Fibroblast of lung (primary cell): ENCODE measurements at places on chromosomes 11 and 22. TPM values are rescaled to one million over a fixed set of nuclear protein-coding genes. Genes with fewer than 3 reads are reported as not detected.

DNA sequence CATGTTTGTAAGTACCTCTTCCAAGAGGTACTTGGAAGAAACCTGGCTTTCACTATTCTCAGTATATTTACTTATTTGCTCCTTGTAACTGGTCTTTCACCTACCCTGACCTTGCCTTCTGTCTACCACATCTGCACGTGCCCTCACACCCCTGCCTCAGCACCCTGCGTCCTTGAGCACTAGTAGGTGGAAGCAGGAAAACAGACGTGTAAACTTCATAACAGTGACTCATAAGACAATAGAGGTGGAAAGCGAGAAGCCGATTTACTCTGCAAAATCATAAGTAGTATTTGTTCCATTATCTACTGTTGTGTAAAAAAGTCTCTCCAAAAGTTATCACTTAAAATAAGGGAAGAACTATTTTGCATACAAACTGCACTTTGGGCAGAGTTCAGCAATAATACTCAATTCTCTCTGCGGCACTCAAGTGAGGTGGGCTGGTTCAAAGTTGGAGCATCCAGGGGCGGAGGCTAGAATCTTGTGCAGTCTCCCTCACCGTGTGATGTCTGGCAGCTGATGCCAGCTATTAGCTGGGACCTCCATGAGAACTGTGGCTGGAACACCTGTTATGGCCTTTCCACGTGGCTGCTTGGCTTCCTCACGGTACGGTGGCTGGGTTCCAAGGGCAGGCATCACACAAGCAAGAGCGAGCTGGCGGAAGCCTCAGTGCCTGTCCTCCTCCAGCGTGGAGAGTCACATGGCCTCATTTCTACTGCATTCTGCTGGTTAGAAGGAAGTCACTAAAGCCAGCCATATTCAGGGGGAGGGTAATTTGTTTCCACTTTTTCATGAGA is 30.4 kb downstream of the PACS1 start:
- H3K27me3 ChIP-seq, result no peaks in the 10 kb centered on the region
- H3K36me3 ChIP-seq, result no peaks in the 10 kb centered on the region
- no peak overlapping the region for H3K27ac ChIP-seq
- H3K4me3 ChIP-seq, result no peak overlapping the region

The MYEOV gene
- 1.2 TPM in 1 of 2 replicates, not detected in the other for total RNA-seq

- no peaks in the 10 kb centered on the region for H3K36me3 ChIP-seq
- no peak overlapping the region for H3K4me3 ChIP-seq
- no peaks in the 10 kb centered on the region for H3K27me3 ChIP-seq
These were observed 48.7 kb upstream of the BARX2 start for GRCh38 chr11:129326921-129327320.

DNA sequence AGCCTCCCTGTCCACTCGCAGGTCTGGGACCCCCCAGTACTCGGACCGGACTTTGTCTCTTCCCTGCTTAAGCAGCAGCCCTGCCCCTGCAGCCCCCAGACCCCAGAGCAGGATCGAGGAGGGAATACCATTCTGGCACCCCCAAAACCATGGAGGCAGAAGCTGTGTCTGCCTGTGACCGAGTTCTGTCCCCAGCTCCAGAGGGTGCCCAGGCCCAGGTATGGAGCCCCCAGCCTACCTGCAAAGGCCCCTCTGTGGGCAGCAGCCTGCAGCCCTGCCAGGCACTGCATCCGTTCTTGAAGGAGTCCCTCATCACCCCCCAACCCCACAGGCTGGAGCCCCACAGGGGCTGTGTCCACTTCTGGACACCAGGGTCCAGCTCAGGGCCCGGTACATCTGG is 163.8 kb downstream of the BRD1 start:
- H3K4me3 ChIP-seq, result no peak overlapping the region
- DNase-seq, result no peak
- H3K27me3 ChIP-seq, result no peaks in the 10 kb centered on the region

- no peaks in the 10 kb centered on the region for H3K4me1 ChIP-seq
- H3K36me3 ChIP-seq, result no peaks in the 10 kb centered on the region
- no peaks in the 10 kb centered on the region for H3K27me3 ChIP-seq
- no peak for DNase-seq
- no peak overlapping the region for H3K27ac ChIP-seq
These were observed 498.5 kb downstream of the NTM start for GRCh38 chr11:131868629-131869507.

The ASCL3 gene
- total RNA-seq, result not detected in 2 replicates

GRCh38 chr11:93822359-93822758 is 28.1 kb downstream of the VSTM5 start:
- H3K36me3 ChIP-seq, result no peaks in the 10 kb centered on the region
- no peaks in the 10 kb centered on the region for H3K27me3 ChIP-seq
- no peak overlapping the region for H3K27ac ChIP-seq
- no peak for DNase-seq
- H3K4me1 ChIP-seq, result no peaks in the 10 kb centered on the region

DNA sequence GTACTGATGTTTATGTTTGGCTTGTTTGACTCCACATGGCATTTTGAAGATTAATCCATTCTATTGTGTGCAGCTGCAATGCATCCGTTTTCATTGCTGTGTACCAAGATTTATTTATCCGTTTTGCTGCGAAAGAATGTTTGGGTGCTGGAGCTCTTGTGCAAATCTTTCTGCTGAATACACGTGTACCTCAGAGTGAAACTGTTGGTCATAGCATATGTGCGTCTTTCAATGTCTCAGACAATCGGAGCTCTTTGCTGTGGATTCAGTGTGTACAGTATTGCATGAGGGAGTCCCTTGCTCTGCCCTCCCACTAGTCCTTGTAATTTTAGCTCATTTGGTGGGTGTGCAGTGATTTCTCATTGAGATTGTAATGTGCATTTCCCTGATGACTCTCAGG is 545.4 kb downstream of the TBC1D22A start:
- DNase-seq, result no peak
- H3K27me3 ChIP-seq, result no peaks in the 10 kb centered on the region
- H3K36me3 ChIP-seq, result no peaks in the 10 kb centered on the region

DNA sequence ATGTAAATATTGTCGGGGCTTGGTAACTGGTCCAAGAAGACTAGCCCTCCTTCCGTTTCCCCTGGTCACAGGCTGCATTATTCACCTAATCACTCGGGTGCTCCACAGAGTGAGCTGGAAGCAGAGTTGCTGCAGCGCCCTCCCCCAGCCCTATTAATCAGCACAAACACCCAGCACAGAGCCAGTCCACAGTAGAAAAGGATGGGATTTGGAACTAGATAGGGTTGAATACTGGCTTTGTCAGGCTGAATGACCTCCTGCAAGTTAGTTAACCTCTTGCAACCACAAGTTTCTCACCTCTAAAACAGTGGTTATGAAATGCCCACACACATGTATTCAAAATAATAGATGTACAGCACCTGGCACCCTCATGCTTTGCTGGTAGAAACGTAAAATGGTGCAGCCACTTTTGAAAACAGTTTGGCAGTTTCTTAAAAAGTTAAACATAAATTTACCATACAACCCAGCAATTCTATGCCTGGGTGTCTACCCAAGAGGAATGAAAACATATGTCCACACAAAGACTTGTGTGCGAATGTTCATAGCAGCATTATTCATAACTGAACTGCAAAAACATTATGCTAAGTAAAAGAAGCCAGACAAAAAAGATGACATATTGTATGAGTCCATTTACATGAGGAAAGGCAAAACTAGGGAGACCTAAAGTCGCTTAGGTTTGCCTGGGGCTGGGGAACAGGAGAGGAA is 31.7 kb upstream of the APLP2 start:
- no peak overlapping the region for H3K27ac ChIP-seq
- H3K36me3 ChIP-seq, result no peaks in the 10 kb centered on the region
- H3K27me3 ChIP-seq, result no peaks in the 10 kb centered on the region
- H3K4me3 ChIP-seq, result no peak overlapping the region
- peak; percentile 81 for DNase-seq
- peaks cover 3% of the 10 kb centered on the region for H3K4me1 ChIP-seq

DNA sequence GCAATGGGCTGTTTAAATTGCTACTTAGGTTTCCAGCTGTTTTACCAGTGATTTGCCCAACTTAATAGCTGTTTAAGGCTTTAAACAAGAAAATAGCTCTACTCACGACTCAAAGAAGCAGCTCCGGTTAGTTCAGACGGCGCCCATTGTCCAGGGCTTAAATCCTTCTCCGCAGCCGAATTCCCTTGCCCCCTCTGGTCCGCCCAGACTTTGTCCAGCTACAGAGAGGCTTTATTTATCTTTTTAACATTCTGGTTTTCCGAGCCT is 20.9 kb upstream of the SCUBE1 start:
- no peak for DNase-seq
- H3K27ac ChIP-seq, result no peak overlapping the region
- H3K4me3 ChIP-seq, result no peak overlapping the region
- H3K4me1 ChIP-seq, result no peaks in the 10 kb centered on the region
- H3K27me3 ChIP-seq, result no peaks in the 10 kb centered on the region
- H3K36me3 ChIP-seq, result no peaks in the 10 kb centered on the region

The DGCR6 gene
- total RNA-seq, result 0.51 and 0.83 TPM in 2 replicates

The TH gene
- total RNA-seq, result 0.17 TPM in 1 of 2 replicates, not detected in the other

GRCh38 chr11:75996523-75997442 is 181.8 kb downstream of the UVRAG start:
- H3K4me3 ChIP-seq, result no peak overlapping the region
- DNase-seq, result peak; percentile 20
- H3K36me3 ChIP-seq, result no peaks in the 10 kb centered on the region
- no peaks in the 10 kb centered on the region for H3K4me1 ChIP-seq
- H3K27me3 ChIP-seq, result no peaks in the 10 kb centered on the region
- H3K27ac ChIP-seq, result no peak overlapping the region

GRCh38 chr11:68411501-68411991 is 49.0 kb upstream of the PPP6R3 start:
- peaks cover 2% of the 10 kb centered on the region for H3K36me3 ChIP-seq
- no peak for DNase-seq
- H3K4me1 ChIP-seq, result no peaks in the 10 kb centered on the region
- H3K4me3 ChIP-seq, result no peak overlapping the region
- H3K27me3 ChIP-seq, result no peaks in the 10 kb centered on the region

The KDM4E gene
- not detected in 2 replicates for total RNA-seq

The PRR33 gene
- total RNA-seq, result not detected in 2 replicates

DNA sequence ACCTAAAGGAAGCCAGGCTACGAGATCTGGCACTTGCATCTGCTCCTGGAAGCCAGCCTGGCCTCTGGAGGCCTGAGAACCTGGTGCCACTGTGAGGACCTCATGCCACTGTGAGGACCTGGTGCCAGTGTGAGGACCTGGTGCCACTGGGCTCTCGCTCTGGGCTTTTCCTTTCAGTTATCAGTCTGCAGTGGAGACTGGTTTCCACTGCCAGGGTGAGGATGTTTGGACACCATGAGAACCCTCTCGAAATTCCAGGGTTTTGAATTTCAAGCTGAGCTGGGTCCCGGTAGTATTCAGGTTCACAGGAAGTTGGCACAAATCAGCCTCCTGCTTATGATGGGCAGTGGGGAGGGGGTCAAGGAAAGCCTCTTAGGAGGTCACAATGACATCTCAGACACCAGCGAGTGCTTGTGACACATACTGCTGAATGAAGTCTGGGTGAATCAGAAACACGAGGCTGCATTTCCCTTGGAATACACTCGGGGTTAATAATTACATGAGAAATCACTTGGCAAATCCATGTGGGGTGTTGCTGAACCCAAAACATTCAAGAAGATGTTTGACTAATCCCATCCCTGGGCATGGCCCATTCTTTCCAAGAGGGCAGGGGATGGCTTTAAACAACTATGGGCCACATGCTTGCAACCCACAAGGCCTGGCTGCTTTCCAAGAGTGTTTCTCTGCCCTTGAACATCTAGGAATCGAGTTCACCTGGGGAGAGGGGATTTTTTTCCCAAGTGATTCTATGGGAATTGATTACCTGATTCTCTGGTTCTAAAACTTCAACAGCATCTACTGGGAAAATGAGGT is 60.2 kb downstream of the LINC01488 start:
- peak; percentile 8 for DNase-seq
- no peak overlapping the region for H3K4me3 ChIP-seq

The TOM1 gene
- total RNA-seq, result 28.0 and 30.9 TPM in 2 replicates

- peak; percentile 51 for DNase-seq
- H3K4me3 ChIP-seq, result no peak overlapping the region
- H3K27ac ChIP-seq, result no peak overlapping the region
- no peaks in the 10 kb centered on the region for H3K27me3 ChIP-seq
- H3K4me1 ChIP-seq, result peaks cover 2% of the 10 kb centered on the region
These were observed 42.9 kb downstream of the CTNND1 start for GRCh38 chr11:57804466-57804865.

The CCDC73 gene
- under 0.01 TPM in 2 replicates for total RNA-seq

The CRYBA4 gene
- total RNA-seq, result not detected in 2 replicates

- H3K36me3 ChIP-seq, result no peaks in the 10 kb centered on the region
- H3K4me1 ChIP-seq, result no peaks in the 10 kb centered on the region
- no peak overlapping the region for H3K27ac ChIP-seq
- DNase-seq, result no peak
- H3K27me3 ChIP-seq, result no peaks in the 10 kb centered on the region
These were observed 28.1 kb downstream of the MTMR2 start for GRCh38 chr11:95895815-95896214.

GRCh38 chr11:34744511-34744910 is 123.6 kb downstream of the EHF start:
- H3K4me3 ChIP-seq, result no peak overlapping the region
- no peaks in the 10 kb centered on the region for H3K4me1 ChIP-seq
- H3K36me3 ChIP-seq, result no peaks in the 10 kb centered on the region
- no peaks in the 10 kb centered on the region for H3K27me3 ChIP-seq

The CHST1 gene
- total RNA-seq, result under 0.01 and 0.26 TPM in 2 replicates

The MYBPC3 gene
- total RNA-seq, result not detected in 2 replicates

- H3K36me3 ChIP-seq, result no peaks in the 10 kb centered on the region
- no peaks in the 10 kb centered on the region for H3K4me1 ChIP-seq
- no peak overlapping the region for H3K4me3 ChIP-seq
- no peak overlapping the region for H3K27ac ChIP-seq
- no peak for DNase-seq
- H3K27me3 ChIP-seq, result no peaks in the 10 kb centered on the region
These were observed 313.5 kb downstream of the MIAT start for GRCh38 chr22:26970809-26971394.

DNA sequence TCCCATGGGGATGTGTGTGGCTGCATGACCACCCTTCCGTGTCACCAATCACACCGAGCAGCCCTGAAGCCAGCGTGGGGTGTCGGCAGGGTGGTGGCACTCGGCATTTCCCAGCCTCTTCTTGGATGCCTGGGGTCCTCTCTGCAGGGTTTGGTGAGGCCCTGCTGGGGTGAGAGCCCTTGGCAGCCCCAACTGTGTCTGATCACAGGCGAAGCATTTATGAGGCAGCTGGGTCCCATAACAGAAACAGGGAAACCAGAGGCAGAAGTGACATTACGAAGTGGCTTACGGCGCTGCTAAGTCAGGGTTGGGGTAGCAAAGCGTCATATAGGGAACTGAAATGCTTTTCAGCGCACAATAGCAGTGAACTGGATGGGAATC is 92.3 kb upstream of the SEPTIN5 start:
- H3K4me3 ChIP-seq, result no peak overlapping the region
- DNase-seq, result no peak
- no peaks in the 10 kb centered on the region for H3K36me3 ChIP-seq
- H3K27me3 ChIP-seq, result peaks cover 21% of the 10 kb centered on the region
- no peaks in the 10 kb centered on the region for H3K4me1 ChIP-seq
- no peak overlapping the region for H3K27ac ChIP-seq

The VSIG2 gene
- total RNA-seq, result not detected in 2 replicates

The TUBA8 gene
- 0.51 and 0.83 TPM in 2 replicates for total RNA-seq

DNA sequence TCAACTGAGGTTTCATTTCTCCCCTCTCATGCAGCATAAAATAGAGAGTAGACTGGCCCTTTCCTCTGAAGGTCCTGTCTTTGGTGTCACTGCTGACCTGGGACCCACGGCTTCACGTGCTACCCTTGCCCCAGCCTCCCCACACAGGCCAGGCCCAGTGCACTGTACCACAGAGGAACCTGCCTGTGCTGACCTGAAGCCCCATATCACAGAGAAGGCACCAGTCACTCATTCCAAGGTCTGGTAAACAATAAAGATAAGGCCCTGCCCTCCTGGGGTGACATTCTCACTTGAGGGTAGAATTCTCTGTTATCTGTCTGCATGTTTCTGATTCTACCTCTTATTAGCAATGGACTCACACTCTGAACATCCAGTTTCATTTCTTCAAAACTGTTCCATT is 51.3 kb downstream of the RPL27A start:
- DNase-seq, result no peak
- H3K4me1 ChIP-seq, result peaks cover 26% of the 10 kb centered on the region
- no peak overlapping the region for H3K27ac ChIP-seq
- no peak overlapping the region for H3K4me3 ChIP-seq
